Fibroblast of gingiva (primary cell): ENCODE measurements at places on chromosomes 12 and 14.
A peak's percentile ranks its signal among the peaks of the same experiment; 100 is the strongest.

- DNase-seq, result no peak
Observed at GRCh38 chr14:76080471-76080870, 71.3 kb upstream of the GPATCH2L start.

- no peak for DNase-seq
Observed at GRCh38 chr12:64694130-64695040, 64.8 kb downstream of the GNS start.

DNA sequence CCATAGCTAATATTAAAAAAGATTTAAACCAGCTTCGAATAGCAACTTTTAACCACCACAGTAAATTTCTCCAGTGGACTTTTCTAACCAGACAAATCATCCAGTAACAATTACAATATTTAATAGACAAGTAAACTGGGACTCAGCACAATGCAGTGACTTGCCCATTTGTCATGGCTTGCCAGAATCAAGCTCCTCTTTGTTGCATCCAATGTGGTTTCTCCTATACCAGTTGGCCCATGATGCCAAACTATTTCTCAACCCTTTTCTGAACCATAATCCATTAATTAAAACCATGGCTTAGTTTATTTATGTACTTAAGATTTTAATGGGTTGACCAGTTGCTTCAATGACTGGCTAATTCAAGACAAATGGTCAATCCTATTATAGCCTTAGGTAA lies 64.4 kb downstream of the DIO2 start:
- DNase-seq, result peak; percentile 14

- DNase-seq, result no peak
Observed at GRCh38 chr14:29175706-29176105, 409.1 kb downstream of the FOXG1 start.

DNA sequence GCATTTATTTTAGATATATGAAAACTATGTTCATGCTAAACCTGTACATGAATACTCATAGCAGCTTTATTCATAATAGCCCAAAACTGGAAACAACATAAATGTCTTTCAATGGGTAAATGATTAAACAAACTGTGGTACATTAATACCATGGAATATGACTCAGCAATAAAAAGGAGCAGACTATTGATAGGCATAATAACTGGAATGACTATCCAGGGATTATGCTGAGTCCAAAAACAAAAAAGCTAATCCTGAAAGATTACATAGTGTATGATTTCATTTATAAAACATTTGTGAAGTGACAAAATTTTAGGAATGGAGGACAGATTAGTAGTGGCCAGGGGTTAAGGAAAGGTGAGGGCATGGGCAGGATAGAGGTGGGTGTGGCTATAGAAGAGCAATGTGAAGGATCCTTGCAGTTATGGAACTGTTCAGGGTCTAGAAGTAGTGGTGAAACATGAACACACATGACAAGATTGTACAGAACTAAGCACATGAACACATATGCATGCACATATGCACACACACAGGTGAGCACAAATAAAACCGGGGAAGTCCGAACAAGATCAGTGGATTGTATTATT lies 61.1 kb upstream of the CDKN3 start:
- DNase-seq, result no peak

DNA sequence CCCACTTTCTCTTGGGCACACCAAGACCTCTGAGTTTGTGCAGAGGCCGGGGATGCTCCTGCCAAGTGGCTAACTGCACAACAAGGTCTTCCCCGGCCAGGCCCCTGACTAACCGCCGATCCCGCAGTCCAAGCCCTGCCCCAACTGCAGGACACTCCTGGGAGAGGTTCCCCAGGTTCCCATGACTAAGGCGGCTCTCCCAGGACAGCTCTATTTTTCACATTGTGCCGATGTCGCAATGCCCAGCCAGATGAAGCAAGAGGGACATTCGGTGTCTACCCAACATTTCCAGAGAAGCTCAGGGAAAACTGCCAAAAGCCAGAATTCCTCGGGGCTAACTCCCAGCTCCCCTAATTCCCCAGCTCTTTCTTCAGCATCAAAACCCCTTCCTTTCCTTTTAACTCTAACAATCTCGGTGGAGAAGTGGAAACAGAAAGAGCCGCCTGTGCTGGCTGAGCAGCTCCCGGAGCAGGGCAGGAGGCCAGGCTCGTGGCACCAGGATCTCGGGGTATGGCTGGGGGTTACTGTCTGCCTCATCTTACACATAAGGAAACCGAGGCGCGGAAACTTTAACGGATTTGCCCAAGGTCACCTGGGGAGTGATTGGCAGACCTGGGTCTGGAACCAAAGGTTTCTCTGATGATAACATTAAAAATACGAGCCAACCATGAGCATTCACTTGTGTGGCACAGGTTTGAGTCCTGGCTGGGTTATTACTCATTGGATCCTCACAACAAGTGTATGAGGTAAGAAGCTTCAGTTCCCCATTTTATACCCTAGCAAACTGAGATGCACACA lies 318.2 kb downstream of the BCL11B start:
- no peak for DNase-seq

GRCh38 chr12:47079981-47080724 lies 394 bp upstream of the AMIGO2 start:
- peak; percentile 29 for DNase-seq

GRCh38 chr12:22625762-22626294 lies 857 bp downstream of the ETNK1 start:
- no peak for DNase-seq

- no peak for DNase-seq
Observed at GRCh38 chr12:129534966-129535750, 368.7 kb downstream of the TMEM132D start.

GRCh38 chr12:91023326-91024004 lies 18.7 kb upstream of the EPYC start:
- peak; percentile 74 for DNase-seq

- no peak for DNase-seq
Observed at GRCh38 chr12:124947561-124948398, 33.3 kb upstream of the UBC start.

GRCh38 chr14:56189307-56189706 lies 71.1 kb downstream of the PELI2 start:
- DNase-seq, result peak; percentile 44

- no peak for DNase-seq
Observed at GRCh38 chr14:83993545-83993944, 1536.4 kb upstream of the FLRT2 start.

GRCh38 chr14:45332360-45332988 lies 79.5 kb upstream of the MIS18BP1 start:
- no peak for DNase-seq

DNA sequence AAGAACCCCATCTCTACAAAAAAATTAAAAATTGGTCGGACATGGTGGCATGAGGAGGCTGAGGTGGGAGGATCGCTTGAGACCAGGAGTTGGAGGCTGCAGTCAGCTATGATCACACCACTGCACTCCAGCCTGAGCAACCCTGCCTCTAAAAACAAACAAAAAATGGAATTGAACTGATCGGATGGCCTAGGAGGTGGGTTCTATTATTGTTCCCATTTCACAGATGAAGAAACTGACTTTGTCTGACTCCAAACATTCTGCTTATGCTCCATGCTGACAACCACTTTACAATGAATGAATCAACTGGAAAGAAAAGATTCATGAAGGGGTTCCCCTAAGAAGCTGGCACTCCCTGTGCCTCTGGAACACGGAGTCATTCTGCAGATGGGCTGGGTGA lies 47.3 kb downstream of the TRPV4 start:
- DNase-seq, result no peak

- DNase-seq, result peak; percentile 3
Observed at GRCh38 chr12:19196959-19197630, 67.6 kb downstream of the PLEKHA5 start.

- DNase-seq, result no peak
Observed at GRCh38 chr12:116607039-116607438, 47.9 kb downstream of the MAP1LC3B2 start.

DNA sequence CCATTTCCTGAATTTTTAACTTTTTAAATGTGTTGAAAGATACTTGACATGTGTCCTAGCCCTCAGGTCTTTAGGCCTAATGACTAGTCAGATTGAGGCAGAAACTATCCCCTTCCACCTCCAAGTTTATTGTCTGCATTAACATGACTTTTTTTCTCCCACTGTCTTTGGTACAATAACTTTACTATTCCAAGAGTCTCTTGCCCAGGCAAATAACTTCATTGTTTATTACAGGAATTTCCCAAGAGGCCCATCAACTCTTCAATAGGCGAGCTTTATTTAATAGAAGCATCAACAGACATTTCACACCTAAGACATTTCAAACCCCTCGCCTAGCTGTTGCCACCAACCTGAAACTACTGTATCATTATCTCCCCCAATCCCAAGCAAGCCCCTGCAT lies 10.7 kb downstream of the NFKBIA start:
- no peak for DNase-seq

GRCh38 chr12:101039848-101040531 lies 170.0 kb downstream of the SLC5A8 start:
- no peak for DNase-seq

- DNase-seq, result no peak
Observed at GRCh38 chr12:116712458-116713303, 25.2 kb downstream of the SPRING1 start.

GRCh38 chr14:71533390-71533789 lies 398.8 kb upstream of the RGS6 start:
- DNase-seq, result peak; percentile 25

DNA sequence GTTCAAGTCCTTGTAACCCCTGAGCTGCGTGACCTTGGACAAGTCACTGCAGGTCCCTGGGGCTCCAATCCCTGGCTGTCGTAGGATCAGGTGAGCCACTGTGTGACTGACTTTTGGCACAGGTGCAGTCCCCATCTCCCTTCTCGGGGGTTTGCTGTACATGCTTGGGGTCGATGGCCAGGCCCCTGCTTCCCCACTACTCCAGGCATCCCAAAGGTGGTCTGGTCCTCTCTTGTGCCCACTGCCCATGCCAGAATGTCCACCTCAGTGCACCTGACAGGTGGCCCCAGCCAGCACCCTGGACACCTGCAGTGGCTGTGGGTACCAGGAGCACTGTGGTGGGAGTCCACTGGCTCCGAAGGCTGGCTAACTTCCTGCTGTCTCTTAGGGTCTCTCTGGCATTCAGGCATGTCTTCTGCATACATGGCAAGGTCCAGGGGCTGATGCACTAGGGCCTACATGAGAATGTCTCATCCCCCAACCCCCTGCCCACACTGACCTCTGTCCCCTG lies 14.7 kb downstream of the FOXN4 start:
- no peak for DNase-seq

DNA sequence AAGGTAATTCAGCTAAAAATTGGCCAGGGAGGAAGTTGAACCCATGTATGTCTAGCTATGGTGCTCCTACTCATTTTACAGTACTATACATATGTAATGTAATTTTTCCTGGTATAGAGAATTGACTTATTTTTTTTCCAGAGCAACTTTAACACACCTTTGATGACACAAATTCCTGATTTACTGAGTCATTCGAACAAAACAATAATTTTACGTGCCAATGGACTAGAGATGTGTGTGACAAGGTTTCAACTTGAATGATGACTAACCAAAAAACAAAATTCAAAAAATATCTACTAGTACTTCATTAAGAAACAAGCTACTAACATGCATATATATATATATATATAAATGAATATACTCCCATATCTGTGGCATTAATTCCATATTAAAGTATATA lies 180.5 kb downstream of the KITLG start:
- no peak for DNase-seq

DNA sequence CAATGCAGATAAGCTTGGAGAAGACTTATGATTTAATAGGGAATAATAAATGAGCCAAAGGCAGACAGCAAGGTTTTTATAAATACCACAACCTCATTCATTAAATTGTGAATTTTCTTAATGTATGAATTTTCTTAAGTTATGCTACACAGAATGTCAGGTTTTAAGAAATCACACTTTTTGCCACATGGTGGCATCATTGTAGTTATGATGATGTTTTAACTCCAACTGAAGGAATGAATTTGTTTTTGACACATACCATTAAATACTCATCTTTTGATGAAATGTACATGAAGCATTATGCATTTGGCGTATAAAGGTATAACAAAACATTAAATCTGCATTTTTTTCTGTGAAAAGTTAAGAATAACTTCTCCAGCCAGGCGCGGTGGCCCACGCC lies 524.1 kb upstream of the FBXO33 start:
- no peak for DNase-seq

DNA sequence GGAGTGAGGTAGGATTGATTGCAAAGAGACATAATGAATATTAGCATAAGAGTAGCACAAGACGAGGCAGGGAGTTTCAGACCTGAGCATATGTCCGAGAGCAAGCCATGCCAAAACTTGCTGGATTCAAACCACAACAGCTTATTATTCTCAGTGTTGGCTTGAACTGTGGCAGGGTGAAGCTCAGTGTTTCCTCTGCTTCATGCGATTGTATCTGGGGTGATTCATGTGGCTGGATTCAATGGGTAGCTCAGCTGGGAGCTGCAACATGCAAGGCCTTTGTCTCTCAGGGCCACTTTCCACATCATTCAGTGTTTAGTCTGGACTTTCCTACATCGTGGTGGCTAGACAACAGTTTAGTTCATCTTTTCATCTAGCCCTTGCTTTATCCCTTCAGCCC lies 22.1 kb upstream of the E2F7 start:
- no peak for DNase-seq

- DNase-seq, result no peak
Observed at GRCh38 chr14:65664436-65664835, 251.9 kb downstream of the FUT8 start.

- DNase-seq, result peak; percentile 62
Observed at GRCh38 chr14:86712176-86712575, 1182.2 kb downstream of the FLRT2 start.

DNA sequence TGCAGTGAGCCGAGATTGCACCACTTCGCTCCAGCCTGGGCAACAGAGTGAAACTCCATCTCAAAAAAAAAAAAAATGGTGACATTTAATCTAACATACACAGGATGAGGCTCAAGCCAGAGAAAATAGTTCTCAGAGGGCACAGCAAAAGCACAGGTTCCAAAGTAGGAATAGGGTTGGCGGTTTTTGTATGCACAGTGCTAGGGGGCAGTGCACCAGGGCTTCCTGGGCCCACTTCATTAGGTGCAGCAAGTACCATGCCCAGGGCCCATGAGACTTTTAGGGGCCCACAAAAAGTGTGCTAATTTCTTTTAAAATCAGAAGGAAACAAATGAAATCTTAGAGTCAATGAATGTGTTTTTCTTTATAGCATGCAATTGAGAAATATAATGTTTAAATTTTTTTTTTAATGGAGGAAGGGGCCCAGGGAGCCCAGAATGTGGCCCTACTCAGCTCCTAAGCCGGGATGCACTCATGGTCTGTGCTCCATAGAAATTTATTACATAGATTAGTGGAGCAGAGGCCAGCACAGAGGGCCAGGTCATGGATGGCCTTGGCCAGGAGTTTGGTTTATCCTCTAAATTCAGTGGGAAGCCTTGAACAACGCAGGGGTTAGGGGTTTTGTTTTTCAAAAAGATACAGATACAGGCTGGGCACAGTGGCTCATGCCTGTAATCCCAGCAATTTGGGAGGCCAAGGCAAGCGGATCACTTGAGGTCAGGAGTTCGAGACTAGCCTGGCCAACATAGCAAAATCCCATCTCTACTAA lies 2.3 kb downstream of the AK7 start:
- no peak for DNase-seq
